ENCODE measurements at places on chromosomes 16 and 17.

DNA sequence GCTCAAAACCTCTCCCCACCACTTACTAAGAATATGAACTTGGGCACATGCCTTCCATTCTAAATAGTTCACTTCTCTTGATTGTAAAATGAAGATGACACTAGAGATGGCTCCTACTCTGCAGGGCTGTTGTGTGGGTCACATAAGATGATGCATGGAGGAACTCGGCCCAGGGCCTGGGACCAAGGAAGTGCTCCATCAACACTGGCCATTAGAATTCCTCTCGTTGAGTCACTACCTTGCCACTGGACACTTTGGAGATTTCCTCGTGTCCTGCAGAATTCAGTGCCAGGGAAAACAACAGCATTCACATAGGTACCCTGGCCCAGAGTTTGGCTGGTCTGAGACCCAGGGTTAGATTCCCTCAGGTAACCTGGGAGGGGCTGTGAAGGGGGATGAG lies 18.6 kb downstream of the HNF1B start:
- no peak for DNase-seq

DNA sequence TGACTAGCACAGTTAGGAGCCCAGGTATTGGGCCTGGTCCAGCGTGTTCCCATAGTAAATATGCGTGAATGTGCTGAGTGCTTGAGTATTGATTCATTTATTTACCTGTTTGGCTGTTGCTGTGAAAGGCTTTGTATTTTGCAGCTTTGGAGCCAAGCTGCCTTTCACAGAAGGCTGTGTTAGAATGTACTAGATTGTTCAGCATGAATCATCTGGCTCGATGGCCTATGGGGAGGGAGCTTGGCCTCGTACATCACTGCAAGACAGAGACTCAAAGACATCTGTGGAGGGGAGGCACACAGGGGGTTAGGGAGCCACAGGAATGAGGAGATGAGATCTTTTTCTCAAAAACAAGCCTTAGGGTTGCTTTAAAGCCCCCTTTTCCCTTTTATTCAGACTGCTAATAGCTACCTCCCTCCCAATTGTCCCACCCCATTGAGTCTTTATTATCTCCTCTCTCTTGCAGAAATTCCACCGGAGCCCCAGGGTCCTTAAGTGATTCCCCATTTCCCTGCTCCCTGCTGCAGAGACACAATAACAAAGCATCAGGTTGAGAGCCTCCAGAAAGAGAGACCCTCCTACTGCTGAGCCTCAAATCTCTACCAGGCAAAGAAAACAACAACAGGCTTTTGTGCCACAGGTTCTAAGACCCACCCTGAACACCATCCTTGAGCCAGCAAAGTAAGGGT lies 307.2 kb downstream of the ABCC12 start:
- peak; percentile 15 for DNase-seq

- DNase-seq, result no peak
Measured at GRCh38 chr16:27595993-27596392, 46.0 kb downstream of the KATNIP start.

GRCh38 chr16:26019381-26020242 lies 327.9 kb downstream of the HS3ST4 start:
- no peak for DNase-seq

DNA sequence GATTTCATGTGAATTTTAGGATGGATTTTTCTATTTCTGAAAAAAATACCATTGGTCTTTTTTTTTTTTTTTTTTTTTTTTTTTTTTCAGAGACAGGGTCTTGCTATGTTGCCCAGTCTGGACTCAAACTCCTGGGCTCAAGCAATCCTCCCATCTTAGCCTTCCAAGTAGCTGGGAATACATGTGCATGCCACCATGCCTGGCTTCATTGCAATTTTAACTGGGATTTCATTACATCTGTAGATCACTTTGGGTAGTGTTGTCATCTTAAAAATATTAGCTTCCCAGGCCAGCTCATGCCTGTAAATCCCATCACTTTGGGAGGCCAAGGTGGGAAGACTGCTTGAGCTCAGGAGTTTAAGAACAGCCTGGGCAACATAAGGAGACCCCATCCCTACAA lies 54.8 kb downstream of the TOM1L2 start:
- DNase-seq, result no peak

- DNase-seq, result no peak
Measured at GRCh38 chr17:37744633-37744927, 279 bp downstream of the HNF1B start.

DNA sequence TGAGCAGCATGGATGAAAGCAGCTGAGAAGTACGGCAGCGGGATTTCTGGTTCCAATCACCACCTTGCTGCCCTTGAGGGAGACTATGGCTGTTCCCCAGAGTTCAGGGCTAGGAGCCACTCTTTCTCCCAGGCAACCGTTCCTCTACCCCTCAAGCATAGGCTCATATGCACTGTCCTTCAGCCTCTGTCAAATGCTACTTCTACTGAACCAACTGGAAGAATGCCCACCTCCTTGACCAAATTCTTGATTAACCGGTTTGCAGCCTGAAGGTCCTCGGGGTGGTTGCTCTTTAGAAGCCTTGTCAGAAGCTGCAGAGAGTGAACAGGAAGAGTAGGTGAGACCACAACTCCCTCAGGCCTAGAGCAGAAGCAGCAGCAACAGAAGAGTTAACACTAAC lies 23.8 kb downstream of the GGA2 start:
- DNase-seq, result no peak

GRCh38 chr16:12802661-12803060 lies 1.0 kb downstream of the CPPED1 start:
- no peak for DNase-seq

GRCh38 chr16:50778284-50779163 lies 36.6 kb downstream of the CYLD start:
- DNase-seq, result no peak

DNA sequence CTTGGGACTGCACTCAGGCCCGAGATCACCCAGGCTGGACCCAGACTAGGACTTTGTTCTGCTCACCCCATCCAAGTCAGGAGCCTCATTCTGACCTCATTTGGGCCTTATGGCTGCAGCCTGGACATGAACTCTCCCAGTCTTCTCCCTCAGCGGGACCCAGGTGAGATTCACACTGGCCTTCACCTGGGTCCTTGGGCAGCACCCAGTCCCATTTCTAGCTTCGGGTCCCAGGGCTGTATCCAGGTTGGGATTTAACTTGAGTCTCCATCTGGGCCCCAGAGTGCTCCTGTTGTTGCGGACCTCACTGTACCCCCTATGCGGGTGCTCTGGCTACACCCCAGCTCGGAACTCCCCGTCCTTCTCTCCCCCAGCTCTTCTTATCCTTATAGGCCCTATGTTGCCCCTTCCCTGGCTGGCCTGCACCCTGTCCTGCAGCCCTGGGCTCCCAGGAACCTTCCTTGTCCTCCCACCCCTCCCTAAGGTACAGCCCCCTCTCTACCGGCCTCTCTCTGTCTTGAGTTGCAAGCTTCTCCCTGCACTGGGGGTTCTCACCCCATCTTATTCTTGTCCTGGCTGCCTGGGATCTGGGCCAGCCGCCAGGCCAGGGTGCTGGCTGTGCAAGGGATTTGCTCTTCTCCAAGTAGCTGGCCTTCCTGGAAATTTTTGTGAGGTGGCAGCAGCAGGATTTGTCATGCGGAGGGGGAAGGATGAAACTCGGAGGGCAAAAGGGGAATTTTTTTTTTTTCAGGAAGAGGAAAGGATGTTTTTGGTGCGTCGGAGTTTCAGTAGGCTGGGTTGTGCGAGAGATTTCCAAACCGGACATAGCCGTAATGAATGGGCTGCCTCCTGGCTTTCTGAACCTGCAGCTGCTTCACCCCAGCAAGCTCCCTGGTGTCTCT lies 904 bp downstream of the MAP2K3 start:
- DNase-seq, result peak; percentile 49

- peak; percentile 71 for DNase-seq
Measured at GRCh38 chr16:25012525-25012991, 2.6 kb downstream of the ARHGAP17 start.

DNA sequence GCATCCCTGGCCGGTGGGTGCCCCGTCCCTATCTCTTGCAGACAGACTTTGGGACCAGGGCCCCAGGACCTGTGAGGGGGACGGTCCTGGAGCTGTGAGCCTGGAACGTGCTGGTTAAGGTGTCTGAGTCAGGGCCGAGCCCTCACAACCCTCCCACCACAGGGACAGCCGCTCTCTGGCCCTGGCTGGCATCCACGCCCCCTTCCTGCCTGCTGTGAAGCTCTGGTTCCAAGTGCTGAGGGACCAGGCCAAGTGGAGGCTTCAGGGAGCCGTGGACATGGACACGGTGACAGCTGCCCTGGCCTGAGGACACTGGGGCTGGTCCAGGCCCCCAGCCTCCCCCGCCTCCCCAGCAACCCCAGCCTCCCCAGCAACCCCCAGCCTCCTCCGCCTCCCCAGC lies 6.6 kb downstream of the TSR3 start:
- DNase-seq, result no peak

- no peak for DNase-seq
Measured at GRCh38 chr16:1579214-1579613, 32.7 kb downstream of the IFT140 start.

DNA sequence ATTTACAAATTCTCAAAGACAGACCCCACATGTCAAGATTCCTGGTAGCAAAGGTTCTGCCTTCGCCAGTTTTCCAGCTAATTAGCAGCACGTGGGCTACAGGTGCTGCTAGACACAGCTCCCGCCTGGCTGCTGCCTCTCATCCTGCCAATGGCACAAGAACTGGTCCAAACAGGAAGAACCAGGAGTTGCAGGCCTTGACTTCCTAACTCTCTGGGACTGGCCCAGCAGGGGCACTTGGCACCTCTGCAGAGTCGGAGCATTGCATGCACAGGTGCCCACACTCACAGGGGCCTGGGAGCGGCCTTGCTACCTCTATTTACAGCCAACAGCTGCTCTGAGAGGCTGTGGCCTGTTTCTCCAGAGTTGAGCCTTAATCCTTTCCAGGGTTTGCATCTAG lies 39.6 kb downstream of the TK2 start:
- DNase-seq, result no peak

DNA sequence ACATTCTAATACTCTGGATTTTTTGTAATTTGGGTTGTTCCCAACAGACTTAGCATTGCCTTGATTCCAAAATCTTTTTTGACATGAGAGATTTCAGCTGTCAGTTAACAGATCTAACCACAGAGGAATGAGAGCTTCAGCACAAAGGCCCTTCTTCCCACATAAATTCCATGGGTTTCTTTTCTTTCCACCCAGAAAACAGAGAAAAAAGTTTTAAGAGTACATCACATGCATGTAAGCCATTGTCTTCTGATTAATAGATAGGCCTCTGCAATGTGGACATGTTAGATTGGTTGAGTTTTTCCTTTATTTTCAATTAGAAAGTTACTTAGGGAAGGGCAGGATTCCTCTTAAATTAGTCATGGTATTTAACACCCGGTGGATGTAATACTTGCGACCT lies 939 bp downstream of the MYH8 start:
- no peak for DNase-seq

- DNase-seq, result no peak
Measured at GRCh38 chr17:60065867-60066266, 12.9 kb downstream of the HEATR6 start.

- DNase-seq, result no peak
Measured at GRCh38 chr16:46916980-46917379, 32.8 kb downstream of the GPT2 start.

DNA sequence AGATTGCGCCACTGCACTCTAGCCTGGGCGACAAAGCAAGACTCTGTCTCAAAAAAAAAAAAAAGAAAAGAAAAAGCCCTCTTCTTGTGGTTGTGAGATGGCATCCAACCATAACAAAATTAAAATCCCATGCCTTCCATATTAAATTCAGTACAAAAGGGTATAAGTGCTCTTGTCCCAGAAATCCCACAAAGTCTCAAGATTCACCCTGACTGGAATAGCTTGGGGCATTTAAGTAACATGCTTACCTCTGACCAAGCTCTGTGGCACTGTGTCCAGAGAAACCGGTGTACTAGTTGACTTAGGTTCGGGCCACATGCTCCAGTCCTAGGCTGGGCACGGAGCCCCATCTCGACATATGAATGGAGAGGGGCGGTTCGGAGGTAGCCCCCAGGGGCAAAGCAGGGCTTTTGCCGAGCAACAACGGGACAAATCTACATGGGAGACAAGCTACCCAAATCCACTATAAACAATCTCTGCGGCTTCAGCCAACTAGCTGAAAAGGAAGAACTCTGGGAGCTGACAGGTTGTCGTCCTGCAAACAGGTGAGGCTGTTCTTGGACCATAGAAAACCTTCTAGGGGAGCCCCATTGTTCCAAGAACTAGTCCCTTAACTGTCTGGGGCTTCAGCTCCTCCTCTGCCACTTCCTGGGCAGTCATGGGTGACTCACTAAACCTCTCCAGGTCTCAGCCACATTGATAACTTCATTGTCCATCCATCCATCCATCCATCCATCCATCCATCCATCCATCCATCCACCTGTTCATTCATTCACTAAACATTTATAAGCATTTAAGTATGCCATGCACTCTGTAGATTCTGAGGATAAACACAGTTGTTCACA lies 10.3 kb upstream of the IL4R start:
- DNase-seq, result no peak

- no peak for DNase-seq
Measured at GRCh38 chr17:83062818-83063671, 16.4 kb upstream of the METRNL start.

DNA sequence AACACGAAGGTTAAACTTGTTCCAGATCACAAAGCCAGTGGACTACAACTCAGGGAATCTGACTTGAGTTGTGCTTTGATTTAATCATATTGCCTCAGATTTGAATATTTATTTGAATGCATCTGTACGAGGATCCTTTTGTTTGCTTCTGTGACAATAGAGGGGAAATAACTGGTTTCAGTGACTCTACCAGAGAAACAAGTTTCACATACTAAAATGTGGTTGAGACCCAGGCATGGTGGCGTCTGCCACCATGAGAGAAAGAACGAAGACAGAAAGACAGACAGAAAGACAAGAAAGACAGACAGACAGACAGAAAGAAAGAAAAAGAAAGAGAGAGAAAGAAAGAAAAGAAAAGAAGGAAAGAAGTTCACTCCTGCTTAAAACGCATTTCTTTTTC lies 24.0 kb downstream of the YWHAE start:
- no peak for DNase-seq

DNA sequence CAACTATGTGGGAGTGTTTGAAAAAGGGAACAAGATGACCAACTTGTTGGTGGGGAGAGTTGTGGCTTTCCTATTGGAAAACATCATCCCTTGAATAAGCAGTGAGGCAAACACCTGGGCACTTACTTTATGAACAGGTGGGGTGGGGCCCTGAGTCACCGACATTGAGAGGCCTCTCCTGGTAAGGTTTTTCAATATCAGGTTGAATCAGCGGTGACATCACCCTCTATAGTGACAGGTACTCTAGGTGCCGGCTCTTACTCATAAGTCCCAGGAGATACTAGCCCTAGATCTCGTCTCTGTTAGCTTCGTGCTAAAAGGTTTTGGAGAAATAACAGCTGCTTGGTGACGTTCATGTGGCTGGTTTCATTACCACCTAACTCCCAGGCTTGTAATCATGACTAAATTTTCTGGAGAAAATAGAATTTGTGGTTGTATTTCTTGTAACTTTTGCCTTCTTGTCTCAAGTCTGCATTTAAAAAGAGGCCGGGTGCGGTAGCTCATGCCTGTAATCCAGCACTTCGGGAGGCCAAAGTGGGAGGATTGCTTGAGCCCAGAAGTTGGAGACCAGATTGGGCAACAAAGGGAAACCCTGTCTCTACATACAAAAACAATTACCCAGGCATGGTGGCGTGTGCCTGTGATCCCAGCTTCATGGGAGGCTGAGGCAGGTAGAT lies 19.3 kb downstream of the CDH1 start:
- no peak for DNase-seq
